ENCODE measurements at places on chromosomes 16 and 17.

- DNase-seq: no peak
These were observed 5.9 kb downstream of the TMEM98 start for GRCh38 chr17:32933881-32934280.

- DNase-seq: no peak
These were observed 30.3 kb upstream of the CDH15 start for GRCh38 chr16:89140981-89141883.

GRCh38 chr16:88063211-88063773, 112.1 kb downstream of the BANP start:
- DNase-seq: no peak

DNA sequence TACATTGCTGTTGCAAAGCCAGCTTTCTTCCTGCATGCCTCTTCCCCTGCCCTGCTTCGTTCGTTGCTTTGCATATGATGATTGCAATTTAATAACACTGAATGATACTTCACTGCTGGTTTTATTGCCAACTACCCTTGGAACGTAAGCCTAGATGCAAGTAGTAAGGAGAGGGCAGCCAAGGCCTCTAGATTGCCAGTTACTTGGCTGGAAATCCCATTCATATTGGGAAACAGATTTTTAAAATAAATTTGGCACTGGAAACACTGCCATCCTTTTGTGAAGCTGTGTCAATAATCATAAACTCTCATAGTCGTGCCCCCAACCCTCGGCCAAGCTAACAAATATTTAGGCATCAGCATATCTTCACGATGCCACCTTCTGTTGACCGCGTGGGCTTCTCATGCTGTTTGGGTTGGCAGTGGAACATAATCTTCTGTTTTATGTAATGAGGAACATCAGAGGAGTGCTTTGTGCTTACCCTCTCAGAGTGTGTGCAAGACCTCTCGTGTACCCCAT, 86.5 kb downstream of the MAP2K6 start:
- DNase-seq: no peak

GRCh38 chr16:53055541-53056391, 975 bp downstream of the CHD9 start:
- DNase-seq: peak; percentile 42

GRCh38 chr17:73748508-73748907, 104.3 kb upstream of the SDK2 start:
- DNase-seq: no peak

DNA sequence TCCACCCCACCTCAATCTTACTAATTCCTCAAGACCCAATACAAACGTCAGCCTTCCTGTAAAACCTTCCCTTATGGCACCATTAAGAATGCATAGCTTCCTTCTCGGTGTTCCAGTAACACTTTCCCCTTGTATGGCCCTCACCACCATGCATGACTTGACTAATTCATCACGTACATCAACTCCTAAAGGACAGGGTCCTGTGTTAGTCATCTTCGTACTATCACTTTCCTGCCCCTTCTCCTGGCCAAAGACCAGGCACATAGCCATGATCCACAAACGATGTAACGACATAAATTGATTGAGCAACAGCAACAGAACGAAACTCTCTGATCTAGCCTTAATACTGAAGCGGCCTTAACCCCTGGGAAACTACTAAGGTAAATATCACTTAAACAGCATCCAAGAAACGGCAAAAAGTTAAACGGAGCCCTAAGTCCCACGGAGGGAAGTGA, 612 bp downstream of the PSMD12 start:
- peak; percentile 68 for DNase-seq

GRCh38 chr16:29698484-29699323, 19.7 kb downstream of the QPRT start:
- DNase-seq: no peak

GRCh38 chr16:74309789-74310781, 13.5 kb downstream of the PSMD7 start:
- peak; percentile 68 for DNase-seq

DNA sequence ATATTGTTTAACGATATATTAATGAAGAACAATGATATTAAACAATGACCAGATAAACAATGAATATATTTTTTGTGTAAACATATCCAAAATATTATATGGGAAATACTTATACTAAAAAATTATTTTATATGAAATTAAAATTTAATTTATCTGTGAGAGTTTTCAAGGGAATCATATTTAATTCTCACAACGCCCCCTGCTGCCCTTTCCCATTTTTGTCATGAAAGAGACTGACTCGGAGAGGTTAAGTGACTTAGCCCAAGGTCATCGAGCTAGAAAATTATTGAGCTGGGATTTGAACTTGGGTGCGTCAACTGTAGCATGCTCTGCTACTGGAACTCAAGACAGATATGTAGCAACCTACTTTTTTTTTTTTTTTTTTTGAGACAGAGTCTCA, 7.2 kb upstream of the MYCBPAP start:
- DNase-seq: peak; percentile 52

DNA sequence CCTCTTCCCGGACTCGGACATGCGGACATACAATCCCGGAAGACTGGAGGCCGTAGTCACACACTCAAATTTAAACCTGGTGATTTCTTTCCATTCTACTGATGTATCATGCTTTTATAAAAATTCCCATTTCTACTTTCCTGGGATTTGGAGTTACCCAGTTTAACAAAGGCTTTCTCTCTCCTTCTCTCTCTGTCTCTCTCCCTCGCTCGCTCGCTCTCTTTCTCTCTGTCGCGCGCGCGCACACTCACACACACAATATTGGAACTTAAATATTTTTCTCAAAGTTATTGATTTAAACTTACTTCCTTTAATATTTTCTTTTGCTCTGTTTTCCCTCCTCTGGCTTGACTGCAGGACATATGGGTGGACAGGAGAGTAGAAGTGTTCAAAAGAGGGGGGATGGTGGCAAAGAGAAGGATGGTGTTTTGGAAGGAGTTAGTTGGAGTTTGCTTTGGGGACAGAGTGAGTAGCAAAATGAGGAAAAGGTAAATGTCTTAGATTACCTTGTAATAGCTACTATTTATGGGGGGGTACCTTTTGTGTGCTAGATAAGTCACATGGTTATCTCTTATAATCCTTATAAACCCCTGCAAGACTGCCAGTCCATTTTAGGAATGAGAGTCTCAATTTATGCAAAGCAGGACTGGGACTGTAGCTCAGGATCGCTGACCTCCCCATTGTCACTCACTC, 878 bp upstream of the TRIM25 start:
- DNase-seq: peak; percentile 91

- no peak for DNase-seq
These were observed 46.6 kb downstream of the JPH3 start for GRCh38 chr16:87648698-87649487.

DNA sequence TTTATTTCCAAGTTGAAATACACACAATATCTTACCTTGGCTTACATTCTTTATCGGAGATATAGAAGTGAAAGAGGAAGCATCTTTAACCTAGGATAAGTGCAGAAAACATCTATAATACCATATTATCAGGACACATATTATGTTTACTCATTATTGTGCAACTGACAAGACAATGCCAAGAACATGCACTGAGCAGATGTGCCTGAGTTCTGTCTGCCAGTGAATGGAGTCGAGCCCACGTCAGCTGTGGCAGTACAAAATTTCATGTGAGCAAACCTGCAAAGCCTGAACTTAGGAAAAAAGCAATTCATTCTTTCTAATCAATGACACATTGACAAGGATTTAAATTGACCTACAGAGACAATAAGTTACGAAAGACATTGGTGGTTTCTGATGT, 154.4 kb downstream of the AXIN2 start:
- DNase-seq: no peak

- no peak for DNase-seq
These were observed at the start of gene MEOX1 for GRCh38 chr17:43661699-43662412. MEOX1 (minus strand) TSS chr17:43661922; CDS start chr17:43661534, 388 bp downstream.

- no peak for DNase-seq
These were observed 30.3 kb downstream of the ARSG start for GRCh38 chr17:68321556-68321954.

GRCh38 chr17:28570716-28571360, 486 bp downstream of the PIGS start:
- peak; percentile 33 for DNase-seq

DNA sequence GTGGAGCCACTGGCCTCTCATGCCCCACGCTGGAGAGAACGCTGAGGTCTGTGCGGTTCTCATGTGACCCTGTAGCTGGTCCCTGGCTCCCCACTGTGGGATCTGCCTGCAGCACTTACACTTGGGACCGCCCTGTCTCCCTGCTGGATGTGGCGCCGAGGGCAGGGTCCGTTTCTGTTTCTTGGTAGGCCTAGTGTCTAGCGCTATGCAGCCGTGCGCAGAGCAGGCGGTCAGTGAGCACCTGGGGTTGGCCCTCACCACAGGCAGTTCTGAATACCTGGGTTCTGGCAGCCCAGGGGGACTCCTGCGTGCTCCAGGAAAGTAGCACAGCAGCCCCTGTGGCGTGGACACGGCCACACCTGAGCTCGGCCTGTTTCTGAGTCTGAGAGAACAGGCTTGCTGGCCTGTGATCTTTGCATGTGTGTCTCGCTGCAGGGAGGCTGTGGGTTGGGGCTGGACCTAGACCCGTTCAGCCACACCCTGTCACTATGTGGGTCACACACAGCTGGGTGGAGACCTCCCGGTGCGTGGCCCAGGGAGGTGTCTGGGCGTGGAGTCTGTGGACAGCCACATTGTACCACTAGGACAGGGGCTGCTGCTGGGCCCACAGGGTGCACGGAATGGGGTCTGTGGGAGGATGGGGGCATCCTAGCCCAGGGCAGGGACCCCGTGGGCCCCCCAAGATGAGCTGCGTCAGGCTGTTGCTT, 2.8 kb downstream of the CAPN15 start:
- no peak for DNase-seq

DNA sequence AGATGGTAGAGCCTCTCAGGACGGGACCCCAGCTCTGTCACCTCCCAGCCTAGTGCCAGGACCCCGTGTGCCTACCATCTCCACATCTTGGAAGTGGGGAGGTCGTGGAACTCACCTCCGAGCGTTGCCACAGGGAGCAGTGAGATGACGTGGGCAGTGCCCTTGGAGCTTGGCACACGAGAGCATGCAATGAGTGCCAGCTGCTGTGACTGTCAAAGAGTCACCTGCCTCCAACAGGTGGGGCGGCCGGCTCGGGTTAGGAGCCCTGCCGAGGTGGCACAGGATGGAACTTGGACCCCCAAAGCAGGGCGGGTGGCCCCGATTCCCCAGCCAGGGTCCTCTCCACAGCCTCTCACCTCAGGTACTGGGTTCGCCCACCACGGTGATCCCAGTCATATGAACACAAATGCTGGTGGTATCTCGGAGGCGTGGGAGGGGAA, 5.5 kb downstream of the VPS4A start:
- no peak for DNase-seq

GRCh38 chr17:66944351-66945146, 20.0 kb upstream of the CACNG4 start:
- DNase-seq: no peak

DNA sequence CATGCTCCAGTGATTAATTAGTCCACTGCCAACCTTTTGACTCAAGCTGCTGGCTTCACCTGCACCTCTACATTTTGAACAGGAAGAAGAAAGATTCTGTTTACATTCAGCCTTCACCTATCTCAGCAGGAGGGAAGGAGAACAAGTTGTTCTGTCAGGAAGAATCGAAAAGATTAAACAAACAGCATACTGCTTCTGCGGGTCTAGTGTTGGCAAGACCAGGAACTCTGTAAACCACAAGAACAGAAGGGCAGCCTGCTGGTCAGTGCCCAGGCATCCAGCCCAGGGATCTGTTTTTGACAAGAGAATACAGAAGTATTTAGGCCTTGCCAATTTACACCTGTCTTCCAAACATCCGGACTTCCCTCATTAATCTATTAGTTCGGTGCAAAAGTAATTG, 189.7 kb downstream of the CHD9NB start:
- DNase-seq: no peak

DNA sequence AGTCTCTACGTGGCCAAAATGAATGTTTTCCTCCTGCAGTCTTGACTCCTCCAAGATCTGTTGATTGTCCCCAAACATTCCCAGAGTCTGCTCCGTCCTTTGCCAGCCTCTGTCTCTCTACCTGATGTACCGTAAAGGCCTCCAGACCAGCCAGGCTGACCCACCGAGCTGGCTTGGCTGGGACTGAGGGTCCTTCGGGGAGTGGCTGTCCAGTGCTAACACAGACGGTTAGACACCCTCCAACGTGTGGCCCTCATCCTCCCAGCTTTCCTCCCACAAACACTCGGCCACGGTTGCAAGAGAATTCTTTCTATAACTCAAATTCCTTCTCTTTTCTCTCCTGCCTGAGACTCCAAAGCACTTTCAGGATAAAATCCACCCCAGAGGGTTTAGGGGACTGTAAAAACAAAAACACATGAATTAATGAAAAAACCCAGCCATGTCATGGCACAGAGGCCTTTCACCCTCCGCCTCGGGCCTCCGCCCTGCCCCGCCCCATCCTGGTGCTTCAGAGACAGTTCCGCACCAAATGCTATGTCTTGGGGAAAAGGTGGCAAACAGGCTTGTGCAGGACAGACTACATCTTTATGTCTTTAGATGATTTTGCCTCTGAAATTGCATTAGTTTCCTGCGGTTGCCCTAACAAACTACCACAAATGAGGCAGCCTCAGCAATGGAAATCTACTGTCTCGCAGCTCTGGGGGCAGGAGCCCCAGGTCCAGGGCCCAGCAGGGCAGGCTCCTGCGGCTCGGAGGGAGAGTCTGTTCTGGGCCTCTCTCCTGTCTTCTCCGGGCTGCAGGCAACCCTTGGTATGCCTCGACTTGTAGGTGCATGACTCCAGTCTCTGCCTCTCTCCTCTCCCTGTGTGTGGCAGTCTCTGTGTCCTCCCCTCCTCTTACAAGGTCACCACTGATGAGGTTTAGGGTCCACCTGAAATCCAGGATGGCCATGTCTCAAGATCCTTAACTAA, 72.5 kb upstream of the CBX4 start:
- no peak for DNase-seq

- DNase-seq: no peak
These were observed 138.7 kb downstream of the ZFHX3 start for GRCh38 chr16:72909196-72909595.

GRCh38 chr17:27506348-27507218, 50.3 kb downstream of the KSR1 start:
- DNase-seq: no peak

GRCh38 chr17:2111691-2112090, 56.8 kb downstream of the HIC1 start:
- no peak for DNase-seq

DNA sequence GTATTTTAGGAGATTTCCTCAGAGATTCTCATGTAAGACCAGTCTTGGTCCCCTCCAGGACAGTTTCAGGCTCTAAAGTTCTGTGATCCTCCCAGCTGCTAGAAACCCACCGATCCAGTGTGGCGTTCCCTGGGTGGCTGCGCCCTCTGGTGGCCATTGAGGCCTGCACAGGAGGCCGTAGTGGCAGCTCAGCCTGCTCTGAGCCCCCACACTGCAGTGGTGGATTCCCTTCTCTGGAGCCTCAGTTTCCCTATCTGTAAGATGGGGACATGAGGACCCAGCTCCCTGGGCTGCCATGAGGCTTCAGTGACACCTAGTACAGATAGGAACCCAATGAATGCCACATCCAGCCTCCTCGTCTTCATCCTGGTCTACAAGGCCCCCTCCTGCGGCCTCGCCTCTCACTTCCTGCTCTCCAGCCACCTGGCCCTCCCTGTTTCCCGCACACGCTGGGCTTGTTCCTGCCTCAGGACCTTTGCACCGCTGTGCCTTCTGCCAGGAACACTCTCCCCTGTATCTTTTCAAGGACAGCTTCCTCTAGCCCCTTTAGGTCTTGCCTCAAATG, 16.5 kb downstream of the CCDC102A start:
- peak; percentile 91 for DNase-seq
